Left cardiac atrium (tissue), 4 donors: ENCODE measurements at places on chromosomes 7 and 10. TPM values are rescaled to one million over a fixed set of nuclear protein-coding genes. Genes with fewer than 3 reads are reported as not detected.

DNA sequence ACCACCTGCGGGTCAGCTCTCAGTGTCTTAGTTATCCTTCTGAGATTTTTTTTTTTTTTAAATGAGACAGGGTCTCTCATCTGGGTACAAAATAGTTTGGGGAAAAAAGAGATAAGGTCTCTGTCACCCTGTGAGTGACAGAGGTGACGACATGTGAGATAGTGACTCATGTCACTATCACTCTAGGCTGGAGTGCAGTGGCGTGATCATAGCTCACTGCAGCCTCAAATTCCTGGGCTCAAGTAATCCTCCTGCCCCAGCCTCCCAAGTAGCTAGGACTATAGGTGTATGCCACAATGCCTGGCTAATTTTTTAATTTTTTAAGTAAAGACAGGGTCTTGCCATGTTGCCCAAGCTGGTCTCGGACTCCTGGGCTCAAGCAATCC lies 10.4 kb downstream of the BLVRA start:
- DNase-seq, result no peak

- peak; percentile 76 for DNase-seq
Observed at GRCh38 chr7:66557214-66558200, 71.2 kb upstream of the KCTD7 start.

DNA sequence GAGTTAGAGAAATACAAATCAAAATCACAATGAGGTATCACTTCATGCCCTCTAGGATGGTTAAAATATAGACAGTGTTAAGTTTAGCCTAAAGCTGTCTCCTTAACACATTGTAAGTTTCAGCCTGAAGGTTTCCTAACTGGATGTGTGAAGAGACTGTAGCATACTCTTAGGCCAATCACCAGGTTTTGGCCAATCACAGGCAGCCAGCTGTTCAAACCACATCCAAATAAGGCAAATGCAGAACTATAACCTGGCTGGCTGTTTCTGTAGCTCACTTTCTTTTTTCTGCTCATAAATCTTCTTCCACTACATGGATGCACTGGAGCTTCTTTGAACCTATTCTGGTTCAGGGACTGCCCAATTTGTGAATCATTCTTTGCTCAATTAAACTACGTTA lies 19.7 kb downstream of the ESYT2 start:
- DNase-seq, result no peak

GRCh38 chr7:116836911-116837310 lies 25.5 kb upstream of the CAPZA2 start:
- DNase-seq, result no peak

DNA sequence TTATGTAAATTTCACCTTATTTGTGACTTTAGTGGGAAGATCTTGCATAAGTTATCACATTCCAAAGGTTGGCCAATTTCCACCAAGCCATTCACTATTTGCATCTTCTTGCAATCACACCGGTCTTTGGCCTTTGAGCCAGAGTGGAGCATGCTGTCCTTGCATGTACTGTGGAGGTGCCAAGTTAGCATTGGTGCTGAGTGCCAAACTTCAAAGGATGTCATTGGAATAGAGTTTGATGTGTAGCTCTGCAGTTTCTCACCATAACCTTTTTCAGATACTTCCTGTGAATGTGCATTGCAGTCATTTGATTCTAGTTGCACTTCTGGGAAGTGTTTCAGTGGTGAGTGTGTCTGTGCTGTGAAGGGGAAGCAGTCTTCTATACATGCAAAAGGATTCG lies 620.6 kb downstream of the SUGCT start:
- DNase-seq, result no peak

- no peak for DNase-seq
Observed at GRCh38 chr7:21690705-21691104, 147.9 kb downstream of the DNAH11 start.

Gene SAP25
- 1.5 TPM for total RNA-seq

Gene C7orf57
- not detected for total RNA-seq

Gene ZNF736
- total RNA-seq, result 5.5 TPM
